ENCODE measurements at places on chromosomes 4 and X.

DNA sequence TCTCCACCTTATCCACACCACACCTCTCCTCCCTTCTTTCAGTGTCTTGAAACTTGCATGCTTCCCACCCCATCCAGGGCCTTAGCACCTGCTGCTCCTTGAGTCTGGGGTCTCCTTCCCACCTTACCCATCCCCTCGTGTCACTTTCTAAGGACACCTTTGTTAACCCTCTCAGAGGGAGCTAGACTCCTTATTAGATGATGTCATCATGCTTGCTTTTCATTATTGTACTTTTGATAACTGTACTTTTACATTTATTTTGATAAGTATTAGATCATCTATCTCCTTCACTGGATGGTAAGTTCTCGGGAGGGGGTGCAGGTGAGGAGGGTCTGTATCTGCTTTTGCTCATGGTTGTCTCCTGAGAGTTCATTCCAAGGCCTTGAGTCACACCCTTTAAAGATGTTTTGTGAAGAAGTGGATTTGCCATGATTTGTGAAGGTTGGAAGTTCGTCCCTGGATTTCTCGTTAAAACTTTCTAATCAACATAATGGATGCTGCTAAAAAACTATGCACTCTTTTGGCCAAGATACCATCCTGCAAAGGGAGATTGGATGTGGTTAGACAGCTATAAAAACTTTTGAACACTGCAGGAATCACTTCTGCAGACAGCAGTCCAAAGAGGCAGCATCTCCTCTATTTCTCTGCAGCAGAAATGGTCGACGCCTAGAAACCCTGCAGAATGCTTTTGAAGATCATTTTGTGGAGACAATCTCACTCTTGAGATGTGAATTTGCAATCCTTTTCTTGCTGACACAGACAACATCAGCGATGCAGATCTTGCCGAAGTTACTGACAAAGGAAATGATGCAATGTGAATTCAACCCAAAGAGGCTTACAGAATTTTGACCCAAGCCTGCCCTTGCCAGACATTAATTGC, 69.6 kb downstream of the ENPP6 start:
- DNase-seq, result no peak

- DNase-seq, result no peak
Measured at GRCh38 chr4:68463796-68464195, 16.5 kb downstream of the TMPRSS11E start.

DNA sequence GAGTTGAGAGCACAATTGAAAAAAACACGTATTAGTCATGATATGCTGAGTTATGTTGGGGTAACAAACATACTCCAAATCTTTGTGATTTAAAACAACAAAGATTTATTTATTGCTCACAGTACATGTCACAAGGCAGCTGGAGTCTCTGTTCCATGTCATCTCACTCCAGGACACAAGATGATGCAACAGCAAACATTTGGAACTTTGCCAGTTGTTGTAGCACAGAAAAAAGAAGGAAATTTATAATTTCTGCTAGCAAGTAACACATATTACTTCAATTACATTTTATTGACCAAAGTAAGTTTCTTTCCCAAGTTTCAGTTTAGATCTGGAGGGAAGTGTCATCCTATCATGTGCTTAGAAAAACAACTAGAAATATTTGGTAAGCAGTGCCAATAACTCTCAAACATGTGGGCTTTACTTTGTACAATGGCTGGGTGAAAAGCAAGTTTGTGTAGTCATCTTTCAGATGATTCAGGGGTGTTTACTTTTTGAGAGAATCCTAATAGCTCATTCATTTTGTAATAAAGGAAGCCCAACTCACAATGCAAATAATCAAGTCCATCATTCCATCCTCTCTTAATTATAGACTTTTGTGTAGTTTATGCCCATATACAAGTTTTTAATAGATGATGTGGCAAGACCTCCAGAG, 452.3 kb downstream of the ZIC3 start:
- no peak for DNase-seq

GRCh38 chr4:168577624-168578023, 80.8 kb downstream of the PALLD start:
- no peak for DNase-seq

DNA sequence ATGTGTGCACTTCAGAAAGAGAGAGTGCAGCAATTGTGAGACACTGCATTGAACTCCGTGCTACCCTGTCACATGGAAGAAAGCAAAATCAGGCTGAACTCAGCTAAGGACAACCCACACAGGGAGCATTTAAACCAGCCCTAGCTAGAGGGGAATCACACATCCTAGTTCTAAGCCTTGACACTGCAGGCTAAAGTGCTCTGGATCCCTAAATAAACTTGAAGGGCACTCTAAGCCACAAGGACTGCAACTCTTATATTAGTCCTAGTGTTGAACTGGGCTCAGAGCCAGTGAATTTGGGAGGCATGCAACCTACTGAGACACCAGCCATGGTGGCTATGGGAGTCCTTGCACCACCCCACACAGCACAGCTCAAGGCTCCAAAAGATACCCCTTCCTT, 311.9 kb downstream of the OPHN1 start:
- no peak for DNase-seq

- DNase-seq, result no peak
Measured at GRCh38 chr4:158836002-158836369, 67.2 kb downstream of the FNIP2 start.

GRCh38 chr4:69716654-69717053, 43.8 kb downstream of the SULT1B1 start:
- no peak for DNase-seq

- no peak for DNase-seq
Measured at GRCh38 chrX:73963682-73964081, 340.3 kb upstream of the ZCCHC13 start.

DNA sequence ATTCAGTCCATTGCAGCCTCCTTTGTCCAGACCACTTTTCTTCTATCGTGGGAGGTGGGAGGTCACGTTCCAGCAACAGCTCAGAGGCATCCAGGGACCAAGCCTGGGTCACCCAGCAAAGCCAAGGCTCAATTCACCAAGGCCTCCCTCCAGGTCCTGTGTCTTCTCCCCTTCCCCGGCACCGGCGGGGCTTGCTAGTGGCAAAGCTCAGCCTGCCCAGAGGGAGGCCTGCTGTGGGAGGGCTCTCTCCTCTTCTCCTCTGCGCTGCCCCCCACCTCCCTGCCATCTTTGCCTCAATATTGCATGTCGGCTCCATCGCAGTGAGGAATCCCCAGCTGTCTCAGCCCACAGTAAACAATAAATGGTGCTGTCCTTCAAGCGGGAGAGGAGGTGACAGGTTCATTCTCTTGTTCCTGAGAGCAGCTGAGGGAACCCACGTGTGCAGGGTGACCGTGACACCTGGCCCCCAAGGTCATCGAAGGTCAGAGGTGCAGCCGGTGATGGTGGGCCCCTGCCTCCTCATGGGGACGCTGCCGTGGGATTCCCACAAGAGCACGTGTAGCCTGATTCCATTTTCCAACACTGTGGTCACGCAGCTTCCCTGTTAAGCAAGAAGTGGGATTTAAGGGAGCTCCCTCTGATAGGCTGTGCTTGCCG, 111.5 kb upstream of the PSAPL1 start:
- no peak for DNase-seq

- DNase-seq, result peak; percentile 60
Measured at GRCh38 chr4:36285784-36286480, 4.5 kb downstream of the DTHD1 start.

DNA sequence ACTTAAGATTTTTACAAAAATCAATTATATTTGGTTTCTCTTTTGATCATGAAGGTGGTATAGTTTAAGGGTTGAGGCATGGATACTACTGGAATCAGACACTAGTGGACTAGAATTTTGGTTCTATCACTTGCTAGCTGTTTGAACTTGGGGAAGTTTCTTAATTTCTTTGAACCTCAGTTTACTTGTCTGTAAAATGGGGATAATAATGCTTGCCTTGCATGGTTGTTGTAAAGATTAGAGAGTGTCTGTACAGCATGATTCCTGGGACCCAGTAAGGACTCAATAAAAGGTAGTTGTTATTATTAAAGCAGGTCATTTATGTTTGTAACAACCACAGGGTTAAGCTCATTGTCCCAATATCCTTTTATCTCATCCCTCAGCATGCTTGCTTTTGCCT, 36.0 kb downstream of the TMEM164 start:
- DNase-seq, result no peak

DNA sequence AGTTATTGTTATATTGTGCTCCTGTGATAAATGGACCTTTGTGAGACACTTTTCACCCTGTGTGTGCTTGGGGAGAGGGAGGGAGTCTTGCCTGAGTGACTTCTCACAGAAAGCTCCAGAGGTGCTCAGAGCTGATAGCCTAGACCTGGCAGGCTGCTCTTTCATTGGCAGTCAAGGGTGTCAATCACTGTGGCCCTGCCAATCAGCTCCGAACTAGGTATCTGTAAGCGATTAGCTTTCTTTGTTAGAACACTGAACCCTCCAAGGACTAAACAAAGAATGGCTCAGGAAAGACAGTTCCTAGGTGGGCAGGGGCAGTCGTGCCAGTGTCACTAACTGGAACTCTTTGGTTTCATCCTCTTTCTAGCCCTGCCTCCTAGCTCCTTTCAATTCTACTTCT, 2.7 kb upstream of the NALF2 start:
- no peak for DNase-seq

Measured in GM20000 (cell line).